NCI-H510A treated with DMSO at 0.1 percent for 48 hours (cell line): ENCODE measurements at places on chromosomes 7 and 10.

- DNase-seq: no peak
Observed at GRCh38 chr10:102150970-102151773, 1.0 kb upstream of the NOLC1 start.

GRCh38 chr10:5645375-5645774, 21.0 kb downstream of the ASB13 start:
- DNase-seq: no peak

DNA sequence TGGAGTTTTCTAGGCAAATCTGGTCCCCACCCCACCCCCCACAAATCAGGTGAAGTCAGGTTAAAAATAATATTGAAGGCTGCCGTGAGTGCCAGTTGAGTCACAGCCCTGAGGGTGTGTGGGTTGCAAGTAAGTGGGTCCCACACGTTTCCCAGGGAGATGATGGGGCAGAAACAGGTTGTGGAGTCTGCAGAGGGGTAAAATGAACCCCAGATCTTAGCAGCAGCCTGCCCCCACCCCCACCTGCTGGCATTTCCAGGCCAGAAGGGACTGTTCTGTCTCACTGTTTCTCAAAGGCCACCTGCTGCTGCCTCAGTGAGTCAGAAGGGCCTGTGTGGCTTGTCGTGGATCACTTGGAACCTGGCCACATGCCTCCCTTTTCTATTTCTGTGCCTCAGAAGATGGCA, 59.8 kb upstream of the SMNDC1 start:
- no peak for DNase-seq

DNA sequence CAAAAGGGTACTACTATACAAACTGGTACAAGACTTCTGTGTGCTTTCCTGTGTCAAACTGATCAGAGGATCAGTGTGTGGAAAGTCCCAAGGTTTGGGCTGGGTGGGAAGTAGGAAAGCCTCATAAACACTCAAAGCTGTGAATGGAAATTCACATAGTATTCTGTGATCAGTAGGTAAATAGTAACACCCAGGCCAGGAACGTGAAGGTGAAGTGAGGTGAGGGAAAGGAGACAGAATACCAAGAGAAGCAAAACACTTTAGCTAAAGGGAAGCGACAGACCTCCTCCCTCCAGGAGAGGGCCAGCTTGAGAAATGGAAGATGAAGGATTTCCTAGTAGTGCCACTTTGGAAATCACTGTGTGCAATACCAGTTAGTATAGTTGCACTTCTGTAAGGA, 451.9 kb downstream of the KCNMA1 start:
- no peak for DNase-seq
